ENCODE measurements at places on chromosomes 7 and 10.

DNA sequence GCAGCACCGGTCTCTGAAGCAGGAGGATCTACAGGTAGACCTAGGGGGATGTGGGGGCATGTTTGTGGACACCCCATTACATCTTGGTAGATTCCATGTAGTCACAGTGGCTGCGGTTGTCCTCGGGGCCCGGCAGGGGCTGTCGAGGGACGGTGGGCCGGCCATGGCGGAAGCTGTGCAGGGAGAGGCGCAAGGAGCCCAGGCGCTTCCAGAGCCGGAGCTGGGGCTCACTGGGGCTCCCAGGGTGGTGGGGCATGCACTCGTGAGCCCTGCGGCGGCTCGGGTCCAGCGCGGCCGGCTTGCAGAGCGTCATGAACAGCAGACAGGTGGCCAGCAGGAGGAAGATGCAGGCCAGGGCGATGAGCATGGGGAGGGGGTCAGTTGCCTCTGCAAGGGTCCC, 3.7 kb downstream of the C10orf105 start:
- no peak for DNase-seq

DNA sequence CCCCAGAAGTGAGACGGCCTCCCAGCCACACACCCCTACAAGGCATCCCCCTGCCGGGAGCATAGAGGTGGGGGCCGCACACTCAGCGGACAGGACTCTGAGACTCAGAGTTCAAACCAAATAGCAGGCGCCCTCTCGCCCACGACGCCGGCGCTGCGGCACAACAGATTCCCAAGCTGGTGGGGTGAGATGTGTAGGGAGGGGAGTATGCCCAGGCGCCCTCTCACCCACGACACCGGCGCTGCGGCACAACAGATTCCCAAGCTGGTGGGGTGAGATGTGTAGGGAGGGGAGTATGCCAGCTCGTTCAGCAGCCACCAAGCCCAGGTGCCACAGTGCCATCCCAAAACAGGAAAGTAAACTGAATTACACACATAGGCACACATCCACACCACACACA, 64.7 kb downstream of the TCERG1L start:
- DNase-seq: no peak

GRCh38 chr10:27724287-27724686, 21.3 kb downstream of the MKX start:
- DNase-seq: no peak

DNA sequence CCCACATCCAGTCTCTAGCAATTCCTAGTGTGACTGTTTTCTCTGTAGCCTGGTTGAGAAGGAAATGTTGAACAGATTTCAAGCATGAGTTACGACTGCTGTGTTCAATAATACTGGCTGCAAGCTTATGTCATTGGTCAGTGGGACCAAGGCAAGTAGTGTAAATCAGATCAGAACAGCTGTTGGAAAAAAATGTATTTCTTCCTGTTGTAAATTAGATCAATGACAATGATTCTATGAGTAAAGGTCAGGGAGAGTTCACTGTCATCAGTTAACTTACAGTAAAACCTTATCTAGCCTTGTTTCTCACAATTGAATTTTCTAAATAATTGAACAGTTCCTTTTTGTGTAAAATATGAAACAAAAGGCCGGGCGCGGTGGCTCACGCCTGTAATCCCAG, 6.7 kb downstream of the OTUD1 start:
- no peak for DNase-seq

GRCh38 chr10:72173262-72173618, 42.6 kb upstream of the ANAPC16 start:
- no peak for DNase-seq
